NCI-H1930 (cell line): ENCODE measurements at places on chromosomes 12 and 14.

DNA sequence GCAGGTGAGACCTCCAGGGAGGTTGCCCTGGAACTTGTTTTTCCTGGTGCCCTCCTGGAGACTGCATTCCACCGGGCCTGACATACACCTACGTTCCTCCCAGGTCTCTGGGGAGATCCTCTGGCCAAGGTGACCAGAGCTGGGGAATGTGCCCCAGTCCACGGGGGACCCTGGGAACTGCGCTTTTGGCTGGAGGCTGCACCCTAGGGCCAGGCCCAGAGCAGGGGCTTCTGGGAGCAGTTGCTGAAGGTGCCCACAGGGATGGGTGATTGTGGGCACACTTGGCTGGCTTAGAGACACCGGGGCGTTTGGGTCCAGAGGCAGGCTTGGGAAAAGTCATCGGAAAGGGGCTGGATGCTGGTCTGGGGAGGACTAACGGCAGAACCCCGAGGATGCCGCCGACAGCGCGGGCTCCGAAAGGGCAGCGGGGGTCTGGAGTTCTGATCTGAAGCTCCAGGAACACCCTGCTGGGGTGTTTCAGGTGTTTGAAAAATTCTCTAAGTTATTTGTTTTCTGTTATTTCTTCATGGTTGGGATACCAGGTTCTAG, 36.5 kb upstream of the TDRD9 start:
- DNase-seq = no peak

GRCh38 chr14:69657950-69658355, 46.6 kb downstream of the SUSD6 start:
- DNase-seq = no peak

DNA sequence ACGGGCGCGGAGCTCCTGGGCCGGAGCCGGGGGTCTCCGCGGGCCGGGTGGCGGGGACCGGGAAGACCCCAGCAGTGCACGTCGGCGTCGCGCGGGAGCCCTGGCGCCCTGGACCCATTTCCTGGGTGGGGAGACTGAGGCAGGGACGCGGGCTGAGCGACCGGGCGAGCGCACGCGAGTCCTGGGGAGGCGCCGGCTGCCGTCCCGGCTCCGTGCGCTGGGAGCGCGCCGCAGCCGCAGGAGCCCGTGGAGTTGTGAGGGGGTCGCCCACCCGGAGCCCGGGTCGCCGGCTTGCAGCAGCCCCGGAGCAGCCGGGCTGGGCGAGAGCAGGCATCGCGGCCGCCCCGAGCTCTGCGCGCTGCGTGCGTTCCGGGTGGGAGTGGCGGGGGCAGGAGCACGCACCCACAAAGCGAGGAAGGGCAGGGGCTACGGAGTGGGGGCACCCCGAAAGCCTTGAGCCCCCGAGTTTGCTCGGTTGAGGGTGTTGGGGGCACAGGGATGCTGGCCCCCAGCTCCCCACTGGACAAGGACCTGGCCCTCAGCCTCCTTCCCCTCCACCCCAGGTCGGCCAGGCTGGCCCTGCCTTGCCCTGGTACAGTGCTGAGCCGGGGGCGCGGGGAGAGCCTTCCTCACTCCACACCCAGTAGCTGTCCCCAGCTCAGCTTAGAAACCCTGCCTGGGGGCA, 620 bp downstream of the MMP17 start:
- no peak for DNase-seq

GRCh38 chr12:81863406-81863805, 104.3 kb upstream of the PPFIA2 start:
- DNase-seq = no peak
